ENCODE measurements at places on chromosomes 2 and 18. TPM values are rescaled to one million over a fixed set of nuclear protein-coding genes. Genes with fewer than 3 reads are reported as not detected.

GRCh38 chr2:101534149-101534611 lies 59.3 kb upstream of the RFX8 start:
- no peak for DNase-seq
- no peaks in the 10 kb centered on the region for H3K36me3 ChIP-seq
- H3K27me3 ChIP-seq, result no peaks in the 10 kb centered on the region
- no peak overlapping the region for H3K4me3 ChIP-seq
- no peaks in the 10 kb centered on the region for H3K4me1 ChIP-seq
- H3K27ac ChIP-seq, result peak overlapping the region; percentile 65

- H3K27me3 ChIP-seq, result no peaks in the 10 kb centered on the region
- no peak overlapping the region for H3K4me3 ChIP-seq
- H3K27ac ChIP-seq, result no peak overlapping the region
- H3K36me3 ChIP-seq, result no peaks in the 10 kb centered on the region
- DNase-seq, result no peak
These were observed 107.3 kb downstream of the SH3BP4 start for GRCh38 chr2:235059161-235059560.

DNA sequence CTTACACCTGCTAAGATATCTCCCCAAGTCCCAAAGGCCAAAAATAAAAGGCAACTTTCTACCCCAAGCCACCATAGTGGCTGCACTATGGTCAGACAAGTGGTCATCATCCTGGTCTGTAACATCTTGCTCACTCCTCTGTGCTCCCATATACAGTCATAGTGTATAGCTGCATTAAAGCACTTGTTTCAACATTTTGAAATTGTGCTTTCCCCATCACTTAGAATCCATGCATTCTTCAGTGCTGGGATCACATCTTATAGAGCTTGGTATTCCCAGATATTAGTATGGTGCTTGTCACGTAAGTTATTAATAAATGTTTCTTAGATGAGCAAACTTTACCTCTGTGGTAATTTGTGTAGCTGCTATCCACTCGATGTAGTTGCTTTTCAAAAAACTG lies 40.4 kb upstream of the CDC42EP3 start:
- H3K27ac ChIP-seq, result no peak overlapping the region
- H3K27me3 ChIP-seq, result no peaks in the 10 kb centered on the region
- peaks cover 7% of the 10 kb centered on the region for H3K4me1 ChIP-seq

GRCh38 chr2:120013597-120014223 lies 833 bp downstream of the EPB41L5 start:
- no peaks in the 10 kb centered on the region for H3K36me3 ChIP-seq
- peak overlapping the region; percentile 93 for H3K27ac ChIP-seq
- peaks cover 11% of the 10 kb centered on the region for H3K4me1 ChIP-seq
- peak; percentile 44 for DNase-seq

GRCh38 chr2:122977580-122977979 lies 1047.5 kb upstream of the CNTNAP5 start:
- no peak overlapping the region for H3K27ac ChIP-seq
- DNase-seq, result no peak
- H3K27me3 ChIP-seq, result no peaks in the 10 kb centered on the region
- no peak overlapping the region for H3K4me3 ChIP-seq

- no peak overlapping the region for H3K27ac ChIP-seq
- H3K36me3 ChIP-seq, result no peaks in the 10 kb centered on the region
- H3K4me1 ChIP-seq, result no peaks in the 10 kb centered on the region
- H3K27me3 ChIP-seq, result no peaks in the 10 kb centered on the region
- no peak overlapping the region for H3K4me3 ChIP-seq
- no peak for DNase-seq
These were observed 48.9 kb upstream of the BCL11A start for GRCh38 chr2:60602388-60602787.

CFAP53 gene
- 0.27 TPM for total RNA-seq

SOX11 gene
- total RNA-seq, result 0.40 TPM

ASXL2 gene
- 17.3 TPM for total RNA-seq
